ENCODE measurements at places on chromosomes 7 and 10. TPM values are rescaled to one million over a fixed set of nuclear protein-coding genes. Genes with fewer than 3 reads are reported as not detected.

BMPER gene
- total RNA-seq = 5.0 TPM

ATP5MK gene
- total RNA-seq = 196 TPM

RGR gene
- not detected for total RNA-seq

MEST gene
- total RNA-seq = 5.5 TPM

ELFN1 gene
- 1.2 TPM for total RNA-seq

EPO gene
- not detected for total RNA-seq

MSS51 gene
- 2.1 TPM for total RNA-seq

ZSWIM8 gene
- total RNA-seq = 44.9 TPM

GBX1 gene
- not detected for total RNA-seq

C10orf53 gene
- total RNA-seq = under 0.01 TPM

Measured in uterine smooth muscle cell (primary cell).